ENCODE measurements at places on chromosomes 11 and 22. TPM values are rescaled to one million over a fixed set of nuclear protein-coding genes. Genes with fewer than 3 reads are reported as not detected.

DNA sequence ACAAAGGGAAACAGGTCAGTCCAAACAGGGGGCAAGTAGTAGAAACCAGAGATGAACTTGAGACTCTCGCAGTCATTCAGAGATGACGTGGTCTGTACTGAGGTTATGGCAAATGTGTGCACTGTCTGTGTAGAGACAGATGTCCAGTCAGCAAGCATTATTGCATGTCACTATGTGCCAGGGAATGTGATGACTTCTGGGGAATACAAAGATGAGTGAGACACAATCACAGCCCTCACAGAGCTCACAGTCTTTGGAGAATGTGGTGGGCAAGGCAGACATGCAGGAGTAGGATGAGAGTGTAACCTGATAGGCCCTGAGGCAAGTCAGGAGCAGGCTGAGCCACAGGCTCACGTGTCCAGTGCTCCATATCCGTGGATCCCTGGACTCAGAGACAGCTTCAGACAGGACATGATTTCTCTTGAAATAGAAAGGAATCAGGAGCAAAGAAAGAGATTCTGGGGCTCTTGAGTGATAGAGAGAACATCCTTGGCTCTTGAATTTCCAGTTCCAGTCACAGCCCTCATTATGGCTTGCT is 550.7 kb downstream of the ETS1 start:
- DNase-seq: no peak

GRCh38 chr11:6646071-6646470 is 9.5 kb downstream of the DCHS1 start:
- DNase-seq: no peak

Gene OR51B2
- not detected for total RNA-seq

- no peak for DNase-seq
These were observed 87.0 kb upstream of the CLNS1A start for GRCh38 chr11:77724636-77725035.

- DNase-seq: no peak
These were observed 9.7 kb upstream of the BEST1 start for GRCh38 chr11:61940466-61940865.

DNA sequence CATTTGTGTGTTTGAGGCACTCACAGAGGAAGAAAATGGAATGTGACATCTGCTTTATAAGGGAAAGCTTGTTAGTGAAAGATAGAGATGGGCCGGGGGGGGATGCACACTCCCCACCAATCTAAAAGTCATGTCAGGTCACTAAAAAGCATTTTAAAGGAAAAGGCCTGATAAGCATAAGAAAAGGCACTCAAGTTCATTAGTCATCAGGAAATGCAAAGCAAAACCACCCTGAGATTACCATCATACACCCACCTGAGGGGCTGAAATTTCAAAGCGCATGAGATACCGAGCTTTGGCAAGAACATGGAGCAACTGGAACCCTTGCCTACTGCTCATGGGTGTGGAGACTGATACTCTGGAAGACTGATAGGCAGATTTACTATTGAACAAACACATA is 77.9 kb upstream of the ANO1 start:
- no peak for DNase-seq

DNA sequence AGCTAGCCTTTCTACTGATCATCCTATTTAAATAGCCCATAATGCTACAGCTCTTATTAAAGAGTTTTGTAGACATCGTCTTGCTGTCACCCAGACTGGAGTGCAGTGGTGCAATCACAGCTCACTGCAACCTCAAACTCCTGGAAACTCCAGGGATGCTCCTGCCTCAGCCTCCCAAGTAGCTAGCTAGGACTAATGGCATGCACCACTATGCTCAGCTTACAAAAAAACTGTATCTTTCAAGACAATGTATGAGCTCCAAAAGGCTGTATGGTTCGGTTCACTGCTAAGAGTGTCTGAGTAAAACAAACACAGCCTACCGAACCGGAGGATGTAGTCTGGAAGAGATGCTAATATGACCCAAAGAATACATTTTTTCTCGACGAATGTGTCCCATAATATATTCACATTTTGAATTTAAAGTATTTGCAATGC is 2.6 kb downstream of the TAF1D start:
- no peak for DNase-seq

DNA sequence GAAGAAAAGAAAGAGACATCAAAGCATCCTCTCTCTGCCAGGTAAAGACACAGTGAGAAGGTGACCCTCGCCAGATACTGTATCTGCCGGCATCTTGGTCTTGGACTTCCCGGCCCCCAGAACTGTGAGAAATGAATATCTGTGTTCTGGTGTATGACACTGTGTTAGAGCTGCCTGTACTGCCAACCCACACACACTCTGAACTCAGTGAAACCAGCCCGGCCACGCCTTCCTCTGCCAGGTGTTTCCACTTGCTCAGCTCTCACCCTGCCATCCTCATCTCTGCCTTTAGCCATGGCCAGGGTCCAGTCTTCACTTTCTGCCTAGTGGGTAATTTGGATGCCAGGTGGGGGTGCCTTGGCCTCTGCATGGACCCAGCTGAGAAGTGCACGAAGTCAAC is 24.0 kb downstream of the CBX7 start:
- no peak for DNase-seq

- DNase-seq: no peak
These were observed 12.4 kb downstream of the CRY2 start for GRCh38 chr11:45859661-45860140.

Gene CST6
- not detected for total RNA-seq

GRCh38 chr11:108035690-108036089 is 27.0 kb downstream of the CUL5 start:
- DNase-seq: no peak

Gene OR8G5
- not detected for total RNA-seq

DNA sequence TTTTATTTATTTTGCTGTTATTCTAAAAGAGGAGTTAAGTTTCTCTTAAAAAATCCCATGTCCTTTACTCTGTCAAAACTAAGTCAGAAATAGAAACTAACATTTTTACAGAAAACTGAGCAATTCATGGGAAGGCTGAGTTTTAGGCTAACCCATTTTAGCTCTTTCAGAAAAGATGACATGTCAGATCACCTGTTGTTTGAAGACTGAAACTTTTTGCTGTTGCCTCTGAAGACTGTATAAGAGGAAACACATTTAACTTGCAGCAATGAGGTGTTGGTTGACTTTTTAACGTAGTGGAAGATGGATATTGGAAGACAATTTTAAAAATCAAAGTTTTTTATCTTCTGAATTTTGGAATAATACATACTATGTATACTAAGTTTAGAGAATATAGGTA is 115.4 kb downstream of the METTL15 start:
- no peak for DNase-seq

- DNase-seq: peak; percentile 80
These were observed 9.7 kb upstream of the NEFH start for GRCh38 chr22:29470159-29470855.

DNA sequence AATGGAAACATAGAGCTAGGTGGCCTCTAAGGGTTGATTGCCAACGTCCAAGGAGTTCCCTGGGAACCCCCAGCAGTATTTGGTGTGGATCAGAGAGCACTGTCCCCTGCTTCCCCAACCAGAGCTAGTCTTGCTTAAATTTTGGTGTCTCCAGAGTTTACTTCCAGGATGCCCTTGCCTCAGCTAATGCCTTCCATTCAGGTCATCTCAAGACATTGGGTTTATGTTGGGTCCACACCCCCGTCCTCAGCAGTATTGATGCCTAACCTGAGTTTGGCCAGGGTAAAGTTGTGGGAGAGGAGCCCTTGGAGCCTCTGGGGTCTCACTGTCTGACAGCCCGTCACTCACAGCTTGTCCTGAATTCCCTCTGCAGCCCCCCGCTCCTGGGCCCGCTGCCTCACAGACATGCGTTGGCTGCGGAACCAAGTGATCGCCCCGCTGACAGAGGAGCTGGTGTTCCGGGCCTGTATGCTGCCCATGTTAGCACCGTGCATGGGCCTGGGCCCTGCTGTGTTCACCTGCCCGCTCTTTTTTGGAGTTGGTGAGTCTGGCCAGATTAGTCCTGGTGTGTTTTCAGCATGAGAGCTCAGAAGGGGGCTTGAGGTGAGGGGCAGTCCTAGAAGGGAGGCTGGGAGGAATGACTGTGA is 1.4 kb downstream of the RCE1 start:
- DNase-seq: no peak

DNA sequence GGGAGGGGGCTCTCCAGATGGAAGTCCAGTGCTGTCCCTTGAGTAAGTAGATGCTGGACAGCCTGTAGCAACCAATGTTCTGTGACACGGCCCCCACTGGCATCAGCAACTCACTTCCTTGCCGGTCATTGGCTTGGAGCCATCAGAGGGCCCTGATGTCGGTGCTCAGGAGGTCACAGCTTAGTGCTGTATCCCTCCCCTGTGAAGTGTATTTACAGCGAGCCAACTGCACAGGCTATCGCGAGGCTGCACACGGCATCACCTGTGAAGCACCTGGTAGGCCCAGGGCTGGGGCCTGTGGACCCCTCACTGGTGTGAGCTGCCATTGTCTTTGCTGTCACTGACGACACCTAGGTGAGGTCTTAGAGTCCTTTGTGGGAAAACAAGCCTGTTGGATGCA is 13.4 kb upstream of the ACR start:
- no peak for DNase-seq

DNA sequence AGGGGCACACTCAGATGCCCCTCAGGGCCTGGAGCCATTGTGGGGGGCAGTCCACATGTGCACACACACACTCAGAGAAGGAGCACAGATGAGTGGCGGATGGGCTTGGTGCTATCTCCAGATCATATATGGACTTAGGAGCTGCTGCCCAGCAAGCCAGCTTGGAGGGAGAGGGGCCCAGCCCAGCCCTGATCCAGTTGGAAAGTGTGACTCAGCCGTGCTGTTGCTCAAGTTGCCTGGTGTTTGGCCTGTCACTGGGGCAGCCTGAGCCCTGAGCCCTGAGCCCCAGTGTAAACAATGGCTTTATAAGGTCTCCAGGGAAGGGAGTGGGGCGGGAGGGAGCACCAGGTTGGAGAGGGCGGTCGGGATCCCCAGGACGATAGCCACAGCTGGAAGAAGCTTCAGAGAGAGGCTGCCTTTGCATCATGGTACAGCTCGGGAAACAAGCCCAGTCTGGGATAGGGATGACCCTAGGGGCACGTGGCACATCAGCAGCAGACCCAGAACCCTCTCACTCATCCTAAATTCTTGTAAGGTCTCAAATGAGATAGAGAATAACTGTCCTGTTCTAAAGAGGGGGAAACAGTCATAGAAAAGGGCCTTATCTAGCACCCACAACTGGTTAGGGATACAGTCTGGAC is 4.8 kb downstream of the SELENOM start:
- DNase-seq: no peak

Gene OR52A1
- total RNA-seq: not detected

GRCh38 chr11:2666401-2666741 is 33.4 kb downstream of the KCNQ1OT1 start:
- DNase-seq: no peak

DNA sequence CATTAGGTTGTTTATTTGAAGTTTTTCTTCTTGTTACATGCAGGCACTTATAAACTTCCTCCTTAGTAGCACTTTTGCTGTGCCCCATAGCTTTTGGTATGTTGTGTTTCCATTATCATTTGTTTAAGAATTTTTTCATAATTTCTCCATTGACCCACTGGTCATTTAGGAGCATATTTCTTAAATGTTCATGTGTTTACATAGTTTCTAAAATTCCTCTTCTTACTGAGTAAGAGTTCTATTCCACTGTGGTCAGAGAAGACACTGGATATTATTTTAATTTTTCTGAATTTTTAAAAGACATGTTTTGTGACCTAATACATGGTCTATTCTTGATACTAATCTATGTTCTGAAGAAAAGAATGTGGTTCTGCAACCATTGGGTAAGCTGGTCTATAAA is 333.0 kb downstream of the DDX10 start:
- no peak for DNase-seq

- DNase-seq: no peak
These were observed 91.8 kb downstream of the TBC1D22A start for GRCh38 chr22:46854125-46854870.

GRCh38 chr11:120224972-120225909 is 14.4 kb downstream of the OAF start:
- no peak for DNase-seq

DNA sequence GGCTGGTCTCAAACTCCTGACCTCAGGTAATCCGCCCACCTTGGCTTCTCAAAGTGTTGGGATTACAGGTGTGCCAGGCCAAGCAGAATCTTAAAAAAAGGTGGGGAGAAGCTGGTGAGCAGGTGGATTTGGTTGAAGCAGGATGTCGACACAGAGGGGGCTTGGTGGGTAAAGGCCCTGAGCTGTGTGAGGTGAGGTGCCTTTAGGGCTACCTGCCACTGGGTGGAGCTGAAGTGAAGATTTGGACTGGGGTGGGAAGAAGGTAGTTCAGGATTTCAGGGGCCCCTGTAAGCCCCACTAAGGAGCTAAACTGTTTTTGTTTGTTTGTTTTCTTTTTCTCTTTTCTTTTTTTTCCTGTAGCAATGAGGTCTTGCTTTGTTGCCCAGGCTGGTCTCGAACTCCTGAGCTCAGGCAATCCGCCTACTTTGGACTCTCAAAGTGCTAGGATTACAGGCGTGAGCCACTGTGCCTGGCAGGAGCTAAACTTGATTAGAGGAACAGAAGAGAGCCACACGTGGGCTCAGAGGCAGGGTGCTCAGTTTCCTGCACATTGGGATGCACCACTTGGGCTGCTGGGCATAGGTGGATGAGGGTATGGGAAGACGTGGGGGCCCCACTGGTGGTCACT is 6.0 kb downstream of the P2RX6 start:
- DNase-seq: peak; percentile 33

DNA sequence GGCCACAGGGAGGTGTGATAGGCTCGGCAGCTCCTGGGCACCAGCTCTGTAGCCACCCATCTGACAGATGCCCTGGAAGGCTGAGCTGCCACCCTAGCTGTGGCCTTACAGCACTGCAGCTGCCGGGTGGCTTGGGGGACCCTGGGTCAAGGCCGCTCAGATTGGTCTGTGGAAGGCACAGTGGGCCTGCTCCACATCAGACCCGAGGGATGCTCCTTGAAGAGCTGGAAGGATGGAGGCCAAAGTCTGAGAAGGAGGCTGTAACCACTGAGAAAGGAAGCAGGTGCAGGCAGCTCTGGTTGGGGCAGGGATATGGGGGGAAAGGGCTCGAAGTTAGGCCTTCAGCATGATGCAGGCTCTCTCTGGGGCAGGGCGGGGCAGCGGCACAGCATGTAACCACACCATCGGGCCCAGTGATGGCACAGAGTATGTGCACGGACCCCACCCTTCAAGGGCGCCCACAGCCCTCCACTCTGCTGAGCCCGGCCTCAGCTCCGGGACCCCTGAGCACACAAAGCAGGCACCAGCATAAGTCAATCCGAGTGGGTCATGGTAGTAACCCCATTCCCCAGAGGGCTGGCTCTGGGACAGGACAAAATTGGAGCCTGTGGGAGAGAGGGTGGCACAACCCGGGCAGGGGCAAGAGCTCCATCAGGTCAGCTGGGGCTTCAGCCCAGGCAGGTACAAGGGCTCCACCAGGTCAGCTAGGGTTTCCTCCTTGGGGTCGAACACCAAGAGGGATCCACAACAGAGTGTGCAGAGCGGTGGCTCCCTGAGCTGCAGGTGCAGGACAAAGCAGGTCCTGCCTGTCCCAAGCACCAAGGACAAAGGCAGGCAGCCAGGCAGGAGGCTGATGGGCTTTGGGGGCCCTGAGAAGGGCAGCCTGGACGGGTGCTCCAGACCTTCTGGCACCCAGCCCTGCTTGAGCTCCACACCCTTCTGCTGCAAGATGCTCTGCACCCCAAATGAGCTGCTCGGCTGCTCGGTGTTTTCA is 1511.1 kb downstream of the BRD1 start:
- no peak for DNase-seq

Gene WNT7B
- total RNA-seq: not detected

All from activated naive CD4-positive, alpha-beta T cell treated with anti-CD3 and anti-CD28 coated beads for 36 hours (primary cell).